CMK (cell line): ENCODE measurements at places on chromosomes 3 and 15.

DNA sequence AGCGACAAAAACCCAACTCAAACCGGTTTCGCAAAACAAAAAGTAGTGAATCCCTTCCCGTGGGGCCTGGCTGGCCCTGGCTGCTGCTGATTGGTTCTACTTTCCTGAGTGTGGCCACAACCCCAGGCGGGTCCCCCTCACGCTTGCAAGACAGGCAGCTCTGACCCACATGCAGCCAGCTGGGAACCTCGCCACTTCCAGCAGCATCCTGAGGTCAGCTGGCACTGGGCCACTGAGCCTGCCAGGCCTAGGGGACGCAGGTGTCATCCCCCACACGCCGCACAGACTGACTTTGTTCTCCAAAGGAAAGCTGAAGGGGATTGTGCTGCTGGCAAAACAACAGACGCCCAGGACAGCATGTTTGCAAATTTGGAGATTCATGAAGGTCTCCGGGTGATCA lies 111.1 kb downstream of the TPRA1 start:
- no peak for DNase-seq

- DNase-seq: no peak
These were observed 26.0 kb downstream of the RPN1 start for GRCh38 chr3:128624526-128625138.

DNA sequence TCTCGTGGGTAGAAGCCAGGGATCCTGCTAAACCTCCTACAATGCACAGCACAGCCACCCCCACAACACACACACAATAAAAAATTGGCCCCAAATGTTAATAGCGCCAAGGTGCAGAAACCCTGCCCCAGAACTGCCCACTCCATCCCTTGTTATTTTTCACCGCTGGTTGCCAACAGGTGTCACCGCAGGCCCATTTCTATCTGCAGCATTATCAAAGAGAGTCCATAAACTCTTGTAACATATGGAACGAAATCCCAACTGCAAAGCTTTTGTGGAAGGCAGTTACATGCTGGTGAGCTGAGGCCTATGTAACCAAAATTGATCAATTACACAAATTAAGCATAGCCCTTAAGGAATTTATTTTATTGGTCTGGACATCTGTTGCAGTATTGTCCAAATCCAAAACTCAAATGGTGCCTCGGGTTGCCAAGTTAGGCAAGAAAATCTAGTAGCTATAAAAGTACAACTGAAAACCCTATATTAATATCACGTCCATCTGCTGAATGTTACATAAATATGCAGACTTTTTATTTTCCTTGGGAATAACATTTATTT lies 66.2 kb downstream of the SAMMSON start:
- no peak for DNase-seq

- DNase-seq: no peak
These were observed 39.9 kb upstream of the FILIP1L start for GRCh38 chr3:100154171-100154570.

DNA sequence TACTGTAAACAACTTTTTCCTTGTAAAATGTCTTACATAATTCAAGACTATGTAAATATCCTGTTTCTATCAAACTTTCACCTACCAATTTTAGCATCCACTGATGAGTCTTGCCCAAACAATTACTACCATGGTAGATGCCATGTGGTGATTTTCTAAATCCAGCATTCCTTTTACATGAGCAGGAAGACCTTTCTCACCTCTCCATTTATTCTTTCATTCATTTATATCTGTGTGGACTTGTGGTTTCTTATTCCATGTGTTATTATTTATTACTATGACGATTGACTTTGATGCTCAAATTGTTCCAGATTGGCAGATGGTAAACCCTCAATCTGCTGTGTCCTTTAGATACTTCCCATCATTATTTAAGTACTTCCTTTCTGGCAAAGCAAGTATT lies 62.4 kb downstream of the IFT57 start:
- DNase-seq: no peak

DNA sequence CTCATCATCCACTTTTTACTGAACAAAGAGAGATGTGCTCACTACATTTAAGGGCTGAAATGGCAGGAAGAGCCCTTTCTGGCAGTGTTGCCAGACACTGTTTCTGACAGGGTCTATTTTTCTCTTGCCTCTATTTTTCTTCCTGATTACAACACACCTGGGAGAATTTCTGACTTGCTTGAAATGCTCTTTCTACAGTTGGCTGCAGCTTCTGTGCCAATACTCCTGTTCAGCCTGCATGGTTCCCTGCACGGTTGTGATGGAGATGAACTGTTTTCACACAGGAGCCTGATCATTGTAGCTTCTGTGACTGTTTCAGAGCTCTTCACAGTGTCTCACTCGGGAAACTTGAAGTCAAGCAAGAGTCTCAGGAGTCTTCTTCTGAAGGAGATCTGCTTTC lies 83.0 kb upstream of the DLG1 start:
- DNase-seq: no peak

- DNase-seq: no peak
These were observed 183.4 kb upstream of the THRB start for GRCh38 chr3:24678021-24678420.
